ENCODE measurements at places on chromosomes 3 and 15.

DNA sequence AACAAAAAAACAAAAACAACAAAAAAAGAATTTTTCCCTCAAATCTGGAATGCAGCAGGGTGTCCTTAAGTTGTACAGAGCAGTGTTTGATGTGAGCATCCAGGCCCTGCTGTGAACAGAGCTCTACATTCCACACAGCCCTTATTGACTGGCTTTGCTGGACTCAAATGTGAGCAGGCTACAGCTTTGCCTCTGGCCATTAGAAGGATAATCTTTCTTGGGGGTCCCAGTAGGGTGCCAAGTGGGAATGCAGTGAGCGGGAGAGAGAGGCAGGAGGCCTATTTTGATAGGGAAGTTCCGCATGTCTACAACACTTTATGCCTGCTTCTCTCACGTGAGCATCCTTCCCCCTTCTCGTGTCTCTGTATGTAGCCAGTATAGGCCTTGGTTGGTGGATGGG, 34.4 kb upstream of the TPRG1 start:
- no peak for DNase-seq

GRCh38 chr3:14235003-14235911, 56.6 kb downstream of the LSM3 start:
- peak; percentile 66 for DNase-seq

DNA sequence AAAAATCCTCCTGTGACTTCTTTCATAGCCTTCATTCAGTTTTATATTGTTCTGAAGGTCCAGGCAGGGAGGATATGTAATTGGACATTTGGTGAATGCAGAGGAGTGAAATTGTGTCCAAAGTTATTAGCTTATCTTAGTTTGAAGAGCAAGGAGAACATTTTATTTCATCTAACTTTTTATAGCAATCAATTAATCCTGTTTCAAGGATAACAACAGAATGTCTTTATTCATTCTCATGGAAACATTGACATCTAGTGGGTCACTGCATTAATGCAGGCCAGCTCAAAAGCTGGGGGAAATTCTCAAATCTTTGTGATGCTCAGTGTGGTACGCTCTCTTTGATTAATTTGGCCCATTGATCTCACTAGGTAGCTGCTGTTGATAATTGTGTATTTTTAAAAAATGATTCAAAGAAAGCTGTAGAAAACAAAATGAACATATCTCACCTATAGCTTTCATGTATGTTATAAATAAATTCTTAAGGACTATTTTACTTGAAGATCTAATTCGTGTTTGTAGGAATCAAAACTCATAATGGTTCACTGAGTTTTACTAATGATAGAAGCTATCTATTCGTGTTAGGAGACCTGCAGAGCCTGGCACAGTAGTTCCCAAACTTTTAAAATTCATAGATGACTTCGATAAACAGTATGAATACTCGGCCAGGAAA, 150.8 kb upstream of the KCNMB2 start:
- no peak for DNase-seq

GRCh38 chr3:48034000-48034516, 17.8 kb upstream of the MAP4 start:
- no peak for DNase-seq

DNA sequence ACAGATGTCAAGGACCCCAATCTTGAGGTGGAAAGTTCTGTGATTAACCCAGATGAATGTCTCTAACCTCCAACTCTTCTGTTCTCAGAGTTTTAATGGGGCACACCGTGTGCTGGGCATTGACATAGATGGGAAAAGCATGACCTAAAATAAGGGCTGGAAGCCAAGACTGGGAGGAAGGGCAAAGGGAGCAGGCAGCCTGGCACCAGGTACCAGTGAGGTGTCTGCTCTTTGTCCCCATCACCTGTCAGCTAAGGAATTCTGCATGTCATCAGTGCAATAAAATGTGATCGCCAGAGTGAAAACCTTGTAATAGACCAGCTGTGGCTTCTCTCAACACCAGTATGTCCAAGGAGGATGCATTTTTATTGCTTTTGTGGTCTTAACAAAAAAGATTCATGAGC, 143.5 kb upstream of the TPM1 start:
- peak; percentile 44 for DNase-seq

- DNase-seq, result no peak
These were observed 90.8 kb upstream of the TNFAIP8L3 start for GRCh38 chr15:51185213-51186159.

GRCh38 chr3:110210086-110210660, 861.4 kb upstream of the NECTIN3 start:
- no peak for DNase-seq

- no peak for DNase-seq
These were observed 177.4 kb downstream of the SQOR start for GRCh38 chr15:45812200-45812599.

- DNase-seq, result no peak
These were observed 151.5 kb downstream of the ALCAM start for GRCh38 chr3:105518203-105518602.

GRCh38 chr15:82916161-82916952, 36.2 kb downstream of the HOMER2 start:
- DNase-seq, result no peak

DNA sequence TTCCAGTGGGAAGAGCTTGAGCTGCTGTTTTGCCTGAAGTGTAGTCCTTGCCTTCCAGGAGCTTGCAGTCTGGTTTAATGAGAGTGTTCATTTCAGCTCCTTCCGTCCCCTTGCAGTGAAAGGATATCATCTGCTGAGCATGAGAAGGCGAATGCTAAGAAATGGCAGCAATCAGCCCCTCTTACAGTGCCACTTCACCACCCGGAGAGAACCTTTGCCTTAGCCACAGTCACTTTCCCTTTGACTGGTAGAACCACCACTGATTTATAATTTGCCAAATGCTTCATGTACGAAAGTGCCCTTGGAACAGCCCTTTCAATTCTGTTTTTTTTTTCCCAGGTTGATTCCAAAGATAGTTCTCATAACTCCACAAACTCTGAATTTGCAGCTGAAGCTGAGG, 11.5 kb downstream of the TATDN2 start:
- DNase-seq, result no peak

DNA sequence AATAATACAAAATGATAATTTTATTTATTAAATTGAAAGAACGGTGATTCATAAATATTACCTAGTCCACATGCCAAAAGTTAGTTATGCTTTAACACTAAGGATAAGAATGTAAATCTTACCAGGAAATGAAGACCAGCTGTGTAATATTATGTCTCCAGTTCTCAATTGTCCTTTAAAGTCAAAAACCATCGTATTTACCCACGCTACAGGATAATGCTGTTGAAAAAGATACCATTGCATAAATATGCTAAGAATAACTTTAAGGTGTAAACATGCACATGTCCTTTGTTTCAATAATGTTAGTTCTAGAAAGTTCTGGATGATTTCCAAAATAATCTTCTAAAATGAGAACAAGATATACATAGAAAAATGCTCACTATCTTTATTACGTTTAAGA, 103.5 kb downstream of the FAIM start:
- DNase-seq, result no peak

DNA sequence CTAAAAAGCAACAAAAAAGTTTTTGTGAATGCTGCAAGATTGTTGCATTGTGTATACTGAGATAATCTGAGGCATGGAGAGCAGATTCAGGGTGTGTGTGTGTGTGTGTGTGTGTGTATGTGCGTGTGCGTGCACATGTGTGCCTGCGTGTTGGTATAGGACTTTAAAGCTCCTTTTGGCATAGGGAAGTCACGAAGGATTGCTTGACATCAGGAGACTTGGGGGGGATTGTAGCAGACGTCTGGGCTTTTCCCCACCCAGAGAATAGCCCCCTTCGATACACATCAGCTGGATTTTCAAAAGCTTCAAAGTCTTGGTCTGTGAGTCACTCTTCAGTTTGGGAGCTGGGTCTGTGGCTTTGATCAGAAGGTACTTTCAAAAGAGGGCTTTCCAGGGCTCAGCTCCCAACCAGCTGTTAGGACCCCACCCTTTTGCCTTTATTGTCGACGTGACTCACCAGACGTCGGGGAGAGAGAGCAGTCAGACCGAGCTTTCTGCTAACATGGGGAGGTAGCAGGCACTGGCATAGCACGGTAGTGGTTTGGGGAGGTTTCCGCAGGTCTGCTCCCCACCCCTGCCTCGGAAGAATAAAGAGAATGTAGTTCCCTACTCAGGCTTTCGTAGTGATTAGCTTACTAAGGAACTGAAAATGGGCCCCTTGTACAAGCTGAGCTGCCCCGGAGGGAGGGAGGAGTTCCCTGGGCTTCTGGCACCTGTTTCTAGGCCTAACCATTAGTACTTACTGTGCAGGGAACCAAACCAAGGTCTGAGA, 4.7 kb downstream of the BHLHE40 start:
- peak; percentile 78 for DNase-seq

GRCh38 chr15:77659350-77660321, 26.9 kb upstream of the LINGO1 start:
- peak; percentile 90 for DNase-seq

DNA sequence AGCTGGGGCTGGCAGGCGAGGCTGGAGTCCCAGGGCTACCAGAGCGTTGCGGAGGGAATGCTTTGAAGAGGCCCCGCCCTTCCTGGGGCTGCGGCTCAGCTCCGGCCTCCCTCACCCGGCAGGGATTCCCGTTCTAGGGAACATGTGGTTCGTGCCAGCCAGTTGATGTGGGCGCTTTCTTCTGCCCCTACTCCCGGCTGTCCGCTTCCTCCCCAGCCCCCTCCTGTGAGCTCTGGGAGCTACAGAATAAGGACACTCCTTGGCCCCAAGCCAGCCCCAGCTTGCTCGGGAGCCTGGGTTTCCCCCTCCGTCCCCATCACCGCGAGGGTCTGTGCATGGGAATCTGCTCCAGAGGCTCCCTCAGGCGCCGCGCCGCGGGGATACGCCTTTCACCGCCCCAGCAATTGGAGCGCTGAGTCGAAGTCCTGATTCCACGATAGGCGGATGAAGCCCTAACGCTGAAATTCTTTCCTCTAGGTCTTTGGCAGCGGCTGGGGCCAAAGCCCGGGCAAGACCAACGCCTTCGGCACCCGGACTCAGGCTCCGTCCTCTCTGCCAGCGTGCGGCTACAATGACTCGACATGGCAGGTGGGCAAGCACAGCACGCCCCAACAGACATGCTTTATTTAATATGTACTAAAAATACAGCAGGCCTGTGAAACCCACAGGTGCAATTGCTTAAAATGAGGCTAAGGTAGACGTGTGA, 69.5 kb downstream of the KLF15 start:
- peak; percentile 42 for DNase-seq

DNA sequence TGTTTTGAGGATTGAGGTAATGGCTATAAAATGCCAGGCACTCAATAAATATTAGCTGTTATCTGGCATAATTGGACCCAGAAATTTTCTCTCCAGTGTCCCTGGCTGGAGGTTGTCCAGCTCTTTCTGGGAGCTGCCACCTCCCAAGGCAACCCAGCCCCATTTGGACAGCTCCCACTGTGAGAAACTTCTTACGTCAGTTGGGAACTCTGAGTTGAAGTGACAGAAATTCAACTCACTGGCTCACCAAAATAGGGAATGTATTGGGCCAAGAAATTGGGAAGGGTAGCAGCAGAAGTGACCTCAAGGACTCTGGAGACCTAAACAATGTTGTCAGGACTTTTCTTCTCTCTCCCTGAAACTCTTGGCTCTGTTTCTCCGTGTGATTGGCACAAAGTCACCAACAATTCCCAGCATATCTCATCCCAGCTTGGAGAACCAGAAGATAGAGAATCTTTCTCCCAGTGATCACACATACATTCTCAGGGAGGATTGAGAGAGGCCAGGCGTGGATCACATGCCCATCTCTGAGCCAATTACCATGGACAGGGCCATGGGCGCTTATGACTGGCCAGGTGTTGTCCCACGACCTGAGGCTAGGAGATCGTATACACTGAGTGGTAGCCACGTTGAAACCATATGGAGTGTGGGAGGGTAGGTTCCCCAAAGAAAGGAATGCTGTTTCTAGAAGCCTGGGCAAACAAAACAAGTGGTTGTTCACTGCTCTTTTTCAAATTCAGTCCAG, 22.5 kb upstream of the HCN4 start:
- no peak for DNase-seq

DNA sequence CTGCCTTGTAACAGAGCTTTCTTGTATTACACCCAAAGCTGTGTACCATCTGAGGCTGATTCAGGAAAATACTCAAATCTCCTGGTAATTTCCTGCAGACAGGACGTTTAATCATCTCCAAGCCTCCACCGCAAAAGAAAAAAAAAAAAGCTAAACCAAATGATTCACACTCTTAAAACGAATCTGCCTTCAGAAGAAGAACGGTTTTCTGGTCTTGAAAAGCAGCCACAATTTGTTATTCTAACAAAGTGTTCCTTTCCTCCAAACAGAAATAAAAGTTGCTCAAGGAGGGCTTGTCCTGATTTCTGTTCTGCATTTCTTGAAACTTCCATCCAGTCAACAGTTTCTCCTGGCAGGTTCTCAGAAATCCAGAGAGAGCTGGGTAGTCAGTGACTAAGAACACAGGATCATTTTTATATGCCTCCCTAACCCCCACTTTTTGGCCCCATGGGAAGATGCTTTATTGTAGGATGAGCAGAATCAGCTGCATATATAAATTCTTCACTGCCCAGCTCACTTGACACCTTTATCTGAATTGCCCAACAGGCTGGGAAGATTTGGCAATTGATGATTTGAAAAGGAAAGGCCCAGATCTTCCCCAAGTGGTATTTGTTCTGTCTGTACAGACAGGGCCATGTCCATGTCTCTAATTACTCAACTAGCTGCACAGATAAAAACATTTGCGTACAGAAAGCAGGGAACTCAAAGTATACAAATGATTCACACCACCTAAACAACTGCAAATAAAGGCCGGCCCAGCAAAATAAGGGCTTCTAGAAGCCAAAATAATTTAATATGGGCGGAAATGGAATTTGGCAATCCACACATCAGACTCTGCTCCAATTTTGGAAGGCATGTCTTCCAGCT, 41.0 kb upstream of the PRICKLE2 start:
- no peak for DNase-seq

DNA sequence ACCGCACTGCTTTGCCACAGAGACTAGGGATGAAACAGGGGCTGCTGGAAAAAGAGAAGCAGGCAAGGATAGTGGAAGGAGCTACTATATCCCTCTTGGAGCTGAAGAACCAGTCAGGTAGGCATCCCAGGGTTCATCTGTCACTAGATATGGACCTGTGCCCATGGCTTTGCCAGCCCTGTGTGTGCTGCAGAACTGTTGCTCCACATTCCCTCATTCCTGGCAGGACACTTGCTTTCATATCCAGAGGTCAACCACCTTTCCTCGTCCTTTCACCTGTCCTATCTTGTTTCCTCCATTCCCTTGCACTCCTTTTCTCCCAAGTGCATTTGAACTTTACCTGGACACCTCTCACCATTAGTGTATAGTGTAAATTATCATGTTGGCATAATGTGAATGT, 12.0 kb downstream of the SNRK start:
- DNase-seq, result no peak

DNA sequence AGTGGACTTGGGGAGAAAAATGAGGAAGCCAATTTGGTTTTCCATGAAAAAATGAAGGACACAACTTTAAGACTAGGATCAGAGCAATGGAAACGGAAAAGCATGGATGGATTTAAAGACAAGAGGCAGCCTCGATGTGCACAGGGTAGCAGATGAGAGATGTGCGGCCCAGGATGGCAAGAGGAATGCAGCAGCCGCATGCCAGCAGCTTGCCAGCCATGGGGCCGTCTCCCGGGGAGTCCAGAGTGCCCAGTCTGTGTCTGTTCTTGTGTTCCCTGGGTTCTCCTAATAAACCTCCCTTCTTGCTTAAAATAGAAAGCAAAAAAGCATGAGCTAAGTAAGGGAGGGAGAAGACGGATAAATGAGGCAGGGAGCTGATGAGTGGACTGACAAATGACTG, 68.0 kb upstream of the IQSEC1 start:
- DNase-seq, result no peak

- DNase-seq, result no peak
These were observed 16.6 kb downstream of the PPP1R2 start for GRCh38 chr3:195526492-195526891.
